ENCODE measurements at places on chromosomes 11 and 22. TPM values are rescaled to one million over a fixed set of nuclear protein-coding genes. Genes with fewer than 3 reads are reported as not detected.

DNA sequence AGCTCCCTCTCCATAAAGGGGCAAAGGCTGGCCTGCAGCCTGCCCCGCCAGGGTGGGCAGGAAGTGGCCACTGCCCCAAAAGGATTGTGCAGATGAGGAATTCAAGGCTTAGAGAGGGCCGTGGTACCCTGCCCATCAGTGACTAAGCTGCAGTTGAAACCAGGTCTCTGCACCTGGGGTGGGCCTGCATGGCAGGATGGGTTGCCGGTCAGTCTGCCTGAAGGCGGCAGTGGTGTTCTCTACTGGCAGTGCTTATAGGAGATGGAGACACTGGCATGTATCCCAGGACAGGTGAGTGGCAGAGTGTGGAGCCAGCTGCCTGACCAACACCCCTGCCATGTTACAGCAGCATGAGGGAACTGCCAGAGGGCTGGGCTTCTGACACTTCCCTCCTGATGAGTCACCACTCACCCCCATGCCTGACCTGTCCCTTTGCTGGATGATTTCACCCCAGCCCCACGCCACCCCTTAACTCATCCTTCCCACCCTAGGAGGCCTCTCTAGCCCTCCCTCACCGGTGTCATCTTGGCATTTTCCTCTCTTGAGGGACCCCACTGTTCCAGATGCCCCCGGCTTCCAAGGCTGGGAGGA, 70.2 kb upstream of the LMO1 start:
- no peak for DNase-seq

- DNase-seq: peak; percentile 93
Observed at GRCh38 chr22:39170825-39171622, 18.5 kb upstream of the CBX7 start.

DNA sequence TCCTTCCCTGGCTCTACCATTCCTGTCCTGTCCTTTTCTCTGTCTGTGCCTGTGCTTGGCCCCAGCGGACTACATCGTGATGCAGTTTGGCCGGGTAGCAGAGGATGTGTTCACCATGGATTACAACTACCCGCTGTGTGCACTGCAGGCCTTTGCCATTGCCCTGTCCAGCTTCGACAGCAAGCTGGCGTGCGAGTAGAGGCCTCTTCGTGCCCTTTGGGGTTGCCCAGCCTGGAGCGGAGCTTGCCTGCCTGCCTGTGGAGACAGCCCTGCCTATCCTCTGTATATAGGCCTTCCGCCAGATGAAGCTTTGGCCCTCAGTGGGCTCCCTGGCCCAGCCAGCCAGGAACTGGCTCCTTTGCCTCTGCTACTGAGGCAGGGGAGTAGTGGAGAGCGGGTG, 20.4 kb downstream of the TUB start:
- peak; percentile 33 for DNase-seq

DNA sequence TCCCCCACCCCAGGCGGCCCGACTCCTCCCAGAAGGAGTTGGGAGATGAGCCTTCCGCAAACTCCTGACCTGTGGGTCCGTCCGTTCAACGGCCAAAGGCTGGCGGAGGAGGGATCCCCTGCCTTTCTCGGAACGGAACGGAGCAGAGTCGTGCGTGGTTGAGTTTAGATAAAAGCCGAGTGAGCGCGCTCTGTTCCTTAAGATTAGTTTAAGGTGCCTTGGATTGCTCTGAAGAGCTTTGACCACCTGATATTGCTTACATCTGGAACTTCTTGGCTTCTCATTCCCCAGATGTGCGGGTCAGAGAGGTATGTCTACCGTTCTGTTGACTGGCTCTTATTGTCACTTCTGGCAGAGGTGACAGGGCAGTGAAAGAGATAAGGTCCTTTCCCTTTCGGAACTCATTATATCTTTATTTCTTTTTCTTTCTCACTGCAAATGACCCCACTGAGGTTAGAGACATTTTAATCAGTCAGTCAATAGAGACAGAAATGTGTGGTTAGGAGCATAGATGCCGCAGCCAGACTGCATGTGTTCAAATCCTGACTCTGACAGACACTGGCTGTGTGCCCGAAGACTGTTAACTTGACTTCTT, at the start of gene TRIM6:
Gene TRIM6, plus strand, starts transcription at position 31 of the 595 bp plus-strand sequence. Its CDS starts 261 bp downstream, at position 292.
- DNase-seq: peak; percentile 55

- no peak for DNase-seq
Observed at GRCh38 chr11:35216962-35217678, 78.1 kb downstream of the CD44 start.

Gene SLC25A18
- 9.2 TPM for total RNA-seq

Gene TEX54
- not detected for total RNA-seq

DNA sequence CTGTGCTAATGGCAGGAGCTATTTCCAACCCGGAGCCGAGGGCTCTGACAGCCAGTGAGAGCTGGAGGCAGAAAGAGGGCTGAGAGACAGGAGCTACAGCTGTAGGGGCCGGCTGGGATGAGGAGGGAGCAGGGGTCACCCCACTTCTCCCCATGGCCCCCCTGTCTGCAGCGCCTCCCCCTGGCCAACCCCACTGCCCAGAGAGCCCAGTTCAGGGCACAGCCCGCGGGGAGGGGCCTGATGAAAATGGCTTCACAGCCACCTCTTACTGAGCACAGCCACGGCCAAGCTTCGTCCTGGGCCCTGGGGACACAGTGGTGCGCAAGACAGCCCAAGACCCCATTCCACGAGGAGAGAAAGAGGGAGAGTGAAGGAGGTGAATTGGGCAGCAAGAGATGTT, 27.9 kb downstream of the RPL3 start:
- no peak for DNase-seq

Gene OR51B5
- not detected for total RNA-seq

DNA sequence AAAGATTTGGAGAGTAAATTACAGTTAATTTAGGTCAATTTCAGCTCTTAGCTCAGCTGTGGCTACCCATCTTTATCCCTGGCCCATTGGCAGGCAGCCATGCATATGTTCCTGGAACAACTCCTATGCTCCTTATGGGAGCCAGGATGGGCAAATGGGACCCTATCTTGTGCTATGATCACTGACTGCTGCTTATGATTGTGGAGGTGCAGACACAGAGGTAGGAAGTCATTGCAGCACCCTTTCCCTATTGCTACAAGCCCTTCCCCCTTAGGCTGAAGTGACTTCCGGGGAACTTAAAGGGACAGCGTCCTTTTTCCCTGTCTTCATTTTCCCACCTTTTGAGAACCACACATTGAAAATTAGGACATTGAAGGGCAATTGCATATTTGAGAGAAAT, 112.7 kb downstream of the FCHSD2 start:
- DNase-seq: no peak

DNA sequence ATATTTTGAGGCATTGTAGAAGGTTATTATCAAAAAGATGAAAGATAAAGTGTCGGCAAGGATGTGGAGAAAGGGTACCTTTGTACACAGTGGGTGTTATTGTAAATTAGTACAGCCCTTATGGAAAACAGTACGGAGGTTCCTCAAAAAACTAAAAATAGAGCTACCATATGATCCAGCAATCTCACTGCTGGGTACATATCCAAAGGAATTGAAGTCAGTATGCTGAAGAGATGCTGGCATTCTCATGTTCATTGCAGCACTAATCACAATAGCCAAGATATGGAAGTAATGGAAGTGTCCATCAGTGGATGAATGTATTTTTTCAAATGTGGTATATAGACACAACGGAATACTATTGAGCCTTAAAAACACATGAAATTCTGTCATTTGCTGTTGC, 15.1 kb upstream of the MTMR3 start:
- DNase-seq: no peak
